ENCODE measurements at places on chromosomes 5 and 9.
A peak's percentile ranks its signal among the peaks of the same experiment; 100 is the strongest.

GRCh38 chr9:131781069-131781468 is 41.2 kb upstream of the RAPGEF1 start:
- DNase-seq: peak; percentile 13

- no peak for DNase-seq
Measured at GRCh38 chr9:130372057-130372456, 72.7 kb upstream of the ASS1 start.

DNA sequence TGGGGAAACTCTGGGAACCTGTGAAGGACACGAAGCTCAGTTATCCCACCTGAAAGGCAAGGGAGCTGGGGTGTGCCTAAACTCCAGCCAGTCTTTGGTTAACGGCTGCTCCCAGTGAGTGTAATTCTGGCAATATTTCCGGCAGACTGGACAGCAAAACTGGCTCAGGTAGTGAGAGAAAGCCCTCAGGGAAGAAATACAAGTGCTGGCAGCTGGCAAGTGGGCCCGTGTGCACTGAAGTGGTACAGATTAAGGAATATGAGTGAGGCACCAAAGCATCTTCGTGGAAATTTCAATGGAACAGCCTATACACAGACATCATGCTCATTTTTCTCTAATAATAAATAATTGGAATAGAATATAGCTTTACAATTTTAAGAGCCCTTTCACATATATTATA is 56.2 kb downstream of the ABHD17B start:
- DNase-seq: no peak

DNA sequence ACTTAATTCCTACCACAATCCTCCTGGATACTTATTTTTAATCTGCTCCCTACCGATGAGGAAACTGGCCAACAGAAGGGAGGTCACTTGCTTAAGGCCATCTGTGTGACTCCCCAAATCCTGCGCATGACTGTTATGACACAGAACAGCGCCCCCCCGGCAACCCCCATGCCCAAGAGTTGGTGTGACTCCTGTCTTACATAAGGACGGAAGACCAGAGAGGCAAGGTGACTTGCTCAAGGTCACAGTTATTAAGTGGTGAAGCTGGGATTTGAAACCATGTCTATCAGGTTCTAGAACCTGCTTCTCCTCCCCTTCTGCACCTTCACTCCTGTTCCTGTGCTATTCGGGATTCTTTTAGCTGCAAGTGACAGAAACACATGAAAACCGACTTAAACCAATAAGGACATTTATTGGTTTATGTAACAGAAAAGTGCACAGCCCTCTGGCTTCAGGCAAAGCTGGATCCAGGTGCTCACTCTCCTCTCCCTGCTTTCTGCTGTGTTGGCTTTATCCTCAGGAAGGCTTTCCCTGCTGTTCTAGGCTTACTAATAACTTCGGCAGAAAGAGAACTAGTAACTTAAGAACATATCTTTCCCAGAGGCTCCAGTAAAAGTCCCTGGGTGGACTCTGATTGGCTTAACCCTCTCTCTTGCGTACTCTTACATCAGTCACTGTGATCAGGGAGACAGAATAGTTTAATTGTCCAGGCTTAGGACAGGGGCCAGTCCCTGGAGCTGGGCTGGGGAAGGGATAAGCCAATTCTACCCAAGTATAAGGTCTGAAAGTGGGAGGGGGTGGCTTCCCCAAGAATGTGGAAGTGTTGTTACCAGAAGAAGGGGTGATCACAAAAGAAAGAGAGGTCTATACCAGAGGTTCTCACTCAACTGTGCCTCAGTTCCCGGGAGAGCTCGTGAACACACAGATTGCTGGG is 43.7 kb downstream of the FGF18 start:
- DNase-seq: no peak

DNA sequence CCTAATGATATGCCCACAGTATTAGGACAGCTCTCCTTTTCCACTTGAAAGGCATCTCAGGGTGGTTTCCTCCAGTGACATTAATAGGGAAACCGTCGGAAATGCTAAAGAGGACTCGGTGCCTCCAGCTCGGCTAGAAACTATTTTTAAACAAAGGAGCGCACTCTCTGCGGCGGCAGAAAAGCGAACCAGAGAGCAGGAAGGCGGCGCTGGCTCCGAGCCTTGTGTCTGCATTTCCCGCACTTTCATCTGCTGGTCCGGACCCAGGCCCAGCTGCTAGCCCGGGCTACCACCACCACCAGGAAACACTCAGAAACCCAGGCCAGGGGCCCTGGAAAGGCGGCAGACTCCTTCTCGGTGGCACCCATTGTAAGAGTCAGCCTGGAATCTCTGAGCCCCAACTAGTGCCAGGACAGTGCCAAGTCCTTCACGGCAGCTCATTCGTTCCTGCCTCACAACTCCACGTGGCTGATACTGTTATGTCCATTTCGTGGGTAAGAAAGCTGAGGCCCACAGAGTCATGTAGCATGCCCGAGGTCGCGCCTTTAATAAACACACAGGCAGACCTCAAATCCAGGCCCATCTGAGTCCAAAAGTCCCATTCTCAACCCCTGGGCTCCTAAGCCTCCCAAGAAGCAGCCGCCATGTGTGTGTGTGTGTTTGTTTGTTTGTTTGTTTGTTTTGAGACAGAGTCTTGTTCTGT is 73.9 kb downstream of the VAV2 start:
- no peak for DNase-seq

GRCh38 chr5:39577529-39577928 is 152.7 kb upstream of the DAB2 start:
- DNase-seq: no peak

- DNase-seq: no peak
Measured at GRCh38 chr9:81650586-81651515, 38.5 kb downstream of the TLE1 start.

DNA sequence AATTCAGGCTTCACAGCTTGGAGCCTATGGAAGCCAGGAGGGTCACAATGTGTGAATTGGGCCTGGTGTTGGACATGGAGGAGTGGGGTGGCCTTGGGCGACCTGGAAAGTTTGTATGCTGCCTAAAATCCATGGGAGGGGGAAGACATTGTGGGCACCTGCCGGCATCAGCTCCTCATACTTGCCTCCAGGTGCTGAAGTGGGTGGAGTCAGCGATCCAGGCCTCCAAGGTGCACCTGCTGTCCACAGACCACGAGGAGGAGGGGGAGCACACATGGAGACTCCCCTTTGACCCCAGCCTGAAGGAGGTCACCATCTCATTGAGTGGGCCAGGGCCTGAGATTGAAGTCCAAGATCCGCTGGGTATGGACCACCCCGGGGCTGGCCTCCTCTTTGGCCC is 29.1 kb downstream of the HMCN2 start:
- no peak for DNase-seq

DNA sequence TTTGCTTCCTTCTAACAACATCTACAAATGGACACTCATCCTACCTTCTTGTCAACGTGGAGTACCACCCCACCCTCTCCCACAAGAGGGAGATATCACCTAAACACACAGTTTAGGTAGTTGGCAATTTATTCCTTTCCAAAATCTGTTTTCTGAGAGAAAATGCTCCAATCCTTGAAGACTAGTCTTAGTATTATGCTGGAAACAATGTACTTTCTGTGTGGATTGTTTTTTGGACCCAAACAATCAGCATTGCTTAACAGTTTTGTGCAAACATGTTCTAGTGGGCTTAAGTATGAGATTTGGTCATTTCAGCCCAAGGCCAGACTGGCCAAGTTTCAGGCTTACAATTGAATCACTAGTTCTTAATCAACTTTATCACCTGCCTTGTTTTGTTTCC is 359.1 kb downstream of the ARHGEF28 start:
- DNase-seq: peak; percentile 63

DNA sequence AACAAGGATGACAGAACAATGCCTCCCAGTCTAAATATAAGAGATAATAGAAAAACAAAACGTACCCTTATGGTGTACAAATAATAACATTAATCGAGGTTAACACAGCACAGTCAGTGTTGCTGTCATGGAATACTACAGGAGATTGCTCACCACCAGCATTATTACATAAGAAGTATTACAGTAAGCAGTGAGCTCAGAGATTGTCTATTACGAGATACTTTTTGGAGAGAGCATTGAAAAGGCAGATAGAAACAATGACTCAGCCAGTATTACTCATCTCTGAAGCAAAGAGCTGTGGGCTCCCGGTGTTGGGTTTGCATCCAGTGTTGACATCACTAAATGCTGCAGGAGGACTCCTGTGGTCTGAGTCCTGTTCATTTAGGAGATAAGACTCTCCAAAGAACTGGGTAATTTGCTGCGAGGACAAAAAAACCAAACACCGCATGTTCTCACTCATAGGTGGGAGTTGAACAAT is 191.9 kb upstream of the SEMA6A start:
- peak; percentile 27 for DNase-seq

- no peak for DNase-seq
Measured at GRCh38 chr5:110572729-110573128, 153.7 kb downstream of the TMEM232 start.

GRCh38 chr5:73652391-73652790 is 26.4 kb downstream of the ARHGEF28 start:
- no peak for DNase-seq

DNA sequence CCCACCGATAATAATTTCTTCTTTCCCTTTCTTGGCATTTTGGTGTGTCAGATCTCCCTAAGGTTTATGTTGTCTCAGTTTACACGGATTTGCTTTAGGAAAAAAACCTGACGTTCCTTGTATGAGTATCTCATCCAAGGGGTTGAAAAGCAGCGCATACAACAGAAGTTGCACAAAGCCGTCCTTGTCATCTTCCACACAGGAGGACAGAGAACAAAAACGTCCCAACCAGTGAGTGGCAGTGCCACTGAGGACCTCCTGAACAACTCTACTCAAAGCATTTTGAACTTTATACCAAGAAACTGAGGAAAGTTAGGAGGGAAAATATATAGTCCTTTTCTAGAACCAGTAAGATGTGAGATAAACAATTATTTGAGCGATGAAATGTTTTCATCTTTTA is 547.0 kb downstream of the PDE4D start:
- DNase-seq: no peak

- no peak for DNase-seq
Measured at GRCh38 chr5:54721116-54721515, 203.6 kb downstream of the SNX18 start.

DNA sequence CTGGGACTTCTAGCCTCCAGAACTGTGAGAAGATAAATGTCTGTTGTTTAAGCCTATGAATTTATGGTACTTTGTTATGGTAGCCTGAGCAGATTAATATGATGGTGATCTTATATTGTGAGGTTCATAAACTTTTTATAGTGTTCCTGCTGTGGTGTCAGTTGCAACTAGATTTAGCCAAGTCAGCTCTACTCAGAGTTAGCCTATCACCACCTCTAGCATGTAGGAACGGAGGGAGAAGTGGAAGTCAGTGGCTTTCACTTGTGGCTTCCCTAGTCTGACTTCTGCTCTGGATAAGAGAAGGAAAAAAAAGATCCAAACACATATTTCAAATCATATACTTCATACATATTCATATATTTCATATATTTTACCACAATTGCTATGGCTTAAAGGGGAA is 6.6 kb downstream of the POC5 start:
- no peak for DNase-seq

- no peak for DNase-seq
Measured at GRCh38 chr5:161446655-161447054, 99.9 kb downstream of the GABRB2 start.

- no peak for DNase-seq
Measured at GRCh38 chr5:143170104-143170503, 233.4 kb downstream of the NR3C1 start.

DNA sequence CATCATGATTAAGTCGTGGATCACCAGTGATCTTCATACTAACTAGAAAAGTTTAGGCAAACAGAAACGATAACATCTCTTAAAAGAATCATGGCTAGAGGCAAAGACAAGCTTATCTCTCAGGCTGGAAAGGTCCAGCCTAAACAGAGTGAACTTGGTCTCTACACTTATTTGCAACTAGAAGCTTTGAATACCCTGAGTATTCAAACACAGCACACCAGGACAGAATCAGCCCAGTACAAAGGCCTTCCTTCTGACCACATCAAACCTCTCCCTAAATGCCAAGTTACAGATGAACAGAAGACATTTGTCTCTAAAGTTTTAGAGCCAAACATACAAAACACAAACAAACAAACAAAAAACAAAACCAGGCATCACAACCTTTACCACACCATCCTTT is 57.2 kb downstream of the ELAVL2 start:
- no peak for DNase-seq

- DNase-seq: no peak
Measured at GRCh38 chr5:20562544-20562943, 574.5 kb upstream of the CDH18 start.

DNA sequence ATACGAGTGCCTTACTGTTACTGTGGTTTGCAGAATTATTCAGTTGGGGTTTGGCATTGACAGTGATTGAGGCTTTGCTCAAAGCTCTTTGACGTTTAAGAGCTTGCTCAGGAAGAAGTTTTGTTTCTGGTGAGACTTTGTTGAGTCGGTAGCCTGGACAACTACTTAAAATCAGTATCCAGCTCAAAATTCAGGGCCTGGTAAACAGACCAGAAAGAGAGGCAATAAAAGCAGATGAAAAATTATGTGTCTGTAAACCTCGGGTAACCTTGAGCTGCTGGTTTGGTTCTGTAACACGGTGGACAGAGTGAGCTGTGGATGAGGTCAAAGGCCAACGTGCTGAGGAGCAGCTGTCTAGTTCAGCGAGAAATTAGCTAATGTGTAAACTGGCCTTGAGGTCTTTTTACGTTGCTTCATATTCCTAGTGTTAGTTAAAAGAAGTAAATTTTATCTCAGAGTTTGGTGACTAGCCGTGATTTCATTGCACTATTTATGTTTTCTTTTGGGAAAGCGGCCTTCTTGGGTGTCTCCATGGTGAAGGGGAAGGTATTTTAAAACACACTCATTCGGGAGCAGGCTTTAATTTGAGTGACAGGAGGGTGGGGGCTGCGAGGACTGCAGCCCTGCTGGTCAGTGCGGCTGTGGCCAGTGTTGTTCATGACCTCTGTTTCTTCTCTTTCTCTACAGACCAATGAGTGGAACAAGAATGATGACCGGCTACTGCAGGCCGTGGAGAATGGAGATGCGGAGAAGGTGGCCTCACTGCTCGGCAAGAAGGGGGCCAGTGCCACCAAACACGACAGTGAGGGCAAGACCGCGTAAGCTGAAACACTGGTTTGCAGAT is 82.0 kb upstream of the TTC23L start:
- no peak for DNase-seq

- DNase-seq: no peak
Measured at GRCh38 chr5:685262-686171, 7.6 kb downstream of the TPPP start.

GRCh38 chr5:55934115-55934613 is 60.6 kb downstream of the IL6ST start:
- no peak for DNase-seq

- DNase-seq: no peak
Measured at GRCh38 chr5:81393430-81393782, 528 bp downstream of the ACOT12 start.

DNA sequence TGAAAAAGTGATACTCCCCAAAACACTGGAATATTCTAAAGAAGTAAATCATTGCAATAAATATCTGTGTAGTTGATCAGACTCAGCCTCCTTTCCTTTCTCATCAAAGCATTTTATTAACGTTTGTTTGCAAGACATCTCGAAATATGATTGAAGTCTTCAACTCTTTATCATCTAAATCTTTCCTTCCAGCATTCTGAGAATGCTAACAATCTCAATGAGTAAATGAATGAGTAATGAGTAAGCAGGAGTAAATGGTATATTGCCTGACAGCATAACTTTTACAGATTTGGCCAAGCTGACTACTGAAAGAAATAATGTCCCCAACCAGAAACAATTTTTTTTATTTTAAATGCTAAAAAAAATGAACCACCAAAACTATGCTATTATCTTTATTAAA is 157.1 kb downstream of the SLCO4C1 start:
- peak; percentile 41 for DNase-seq

- peak; percentile 48 for DNase-seq
Measured at GRCh38 chr5:134083517-134083916, 31.0 kb upstream of the TCF7 start.
